ENCODE measurements at places on chromosomes 7 and 10.
A peak's percentile ranks its signal among the peaks of the same experiment; 100 is the strongest.

DNA sequence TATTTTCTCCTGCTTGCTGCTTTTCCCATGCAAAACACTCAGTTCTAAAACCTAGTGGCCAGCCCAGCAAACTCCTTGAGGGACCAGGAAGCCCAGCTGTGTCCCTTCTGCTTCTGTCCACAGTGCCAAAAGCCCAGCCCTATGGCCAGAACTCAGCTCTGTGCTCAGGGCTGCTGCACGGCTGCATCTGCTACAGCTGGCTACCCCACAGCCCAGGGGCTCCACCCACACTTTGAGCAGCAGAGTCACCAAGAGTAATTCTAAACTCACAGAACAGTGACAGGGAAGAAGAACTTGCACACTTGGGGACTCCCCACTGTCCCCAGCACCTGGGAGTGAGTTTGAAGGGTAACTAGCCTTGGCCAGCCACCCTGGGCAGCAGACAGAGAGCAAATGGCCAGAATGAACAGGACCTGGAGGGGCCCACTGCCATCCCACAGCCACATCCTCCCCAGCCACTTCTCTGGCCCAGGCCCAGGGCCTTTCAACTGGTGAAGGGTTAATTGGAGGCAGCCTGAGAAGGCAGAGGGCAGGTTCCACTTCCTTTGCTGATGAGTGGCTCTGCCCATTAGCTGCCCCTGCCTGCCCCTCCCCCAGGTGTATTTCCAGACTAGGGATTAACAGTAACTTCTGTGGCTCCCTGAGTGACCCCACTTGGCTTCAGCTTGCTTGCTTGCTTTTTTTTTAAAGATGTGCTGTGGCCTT, 28.1 kb upstream of the TRIM8 start:
- peak; percentile 81 for DNase-seq

DNA sequence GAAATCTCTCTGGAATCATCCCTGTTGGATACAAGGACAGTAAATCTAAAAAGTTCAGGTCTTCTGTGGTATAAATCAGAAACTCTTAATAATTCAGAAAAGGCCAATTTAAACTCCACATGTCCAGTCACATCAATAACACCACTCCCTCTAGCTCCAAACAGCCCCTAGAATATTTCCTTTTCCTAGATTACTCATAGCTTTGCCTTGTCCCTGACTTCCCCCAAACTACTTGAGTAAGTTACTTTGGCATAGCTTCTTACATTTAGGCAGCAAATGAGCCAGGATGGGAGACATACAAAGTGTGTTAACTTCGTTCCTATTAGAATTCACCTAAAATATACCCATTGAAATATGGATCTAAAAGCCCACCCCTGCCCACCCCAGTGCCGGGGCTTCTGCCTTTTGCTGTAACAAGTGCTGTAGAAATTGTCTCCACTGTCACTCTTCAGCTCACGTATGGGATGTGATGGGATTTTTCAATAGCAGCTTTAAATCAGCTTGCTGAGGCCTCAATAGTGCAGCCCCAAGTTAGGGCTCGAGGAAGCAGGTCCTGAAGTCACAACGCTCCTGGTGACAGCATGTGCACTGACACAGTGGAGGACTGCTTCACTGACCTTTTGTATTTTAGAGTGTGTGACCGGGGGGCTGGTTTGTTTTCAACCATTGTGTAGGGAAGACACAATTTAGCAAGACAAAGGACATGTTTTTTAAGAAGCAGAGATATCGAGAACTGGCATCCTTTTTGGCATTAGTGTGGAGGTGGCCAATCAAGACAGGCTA, 218.2 kb upstream of the KMT2E start:
- DNase-seq: no peak

DNA sequence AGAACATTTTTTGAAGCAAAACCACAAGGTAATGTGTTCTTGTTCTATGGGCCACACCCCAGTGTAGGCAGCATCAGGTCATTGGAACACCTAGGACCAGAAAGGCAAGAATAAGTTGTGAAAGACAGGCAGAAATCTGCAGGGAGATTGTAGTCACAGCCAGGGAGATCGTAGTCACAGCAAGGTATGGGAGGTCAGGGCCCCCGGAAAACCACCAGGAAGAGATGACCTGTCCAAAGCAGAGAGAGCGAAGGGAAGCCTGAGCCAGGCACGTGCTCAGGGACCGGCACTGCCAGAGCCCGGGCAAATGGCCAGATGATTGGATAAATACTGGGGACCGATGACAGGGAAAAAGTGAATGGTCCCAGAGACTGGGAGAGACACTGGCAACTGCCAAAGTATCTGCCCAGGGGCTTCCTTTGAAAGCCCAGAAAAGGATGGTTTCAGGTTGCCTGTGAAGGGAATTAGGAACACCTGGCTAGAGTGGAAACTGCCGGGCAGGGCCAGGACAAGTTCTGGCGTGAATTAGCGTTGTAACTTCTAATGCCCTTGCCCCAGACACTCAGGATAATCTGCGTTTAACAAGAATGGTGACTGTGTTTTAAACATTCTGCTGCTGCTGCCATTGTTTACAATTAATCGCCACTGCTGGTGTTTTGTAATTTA, 3.9 kb upstream of the NOBOX start:
- DNase-seq: no peak

DNA sequence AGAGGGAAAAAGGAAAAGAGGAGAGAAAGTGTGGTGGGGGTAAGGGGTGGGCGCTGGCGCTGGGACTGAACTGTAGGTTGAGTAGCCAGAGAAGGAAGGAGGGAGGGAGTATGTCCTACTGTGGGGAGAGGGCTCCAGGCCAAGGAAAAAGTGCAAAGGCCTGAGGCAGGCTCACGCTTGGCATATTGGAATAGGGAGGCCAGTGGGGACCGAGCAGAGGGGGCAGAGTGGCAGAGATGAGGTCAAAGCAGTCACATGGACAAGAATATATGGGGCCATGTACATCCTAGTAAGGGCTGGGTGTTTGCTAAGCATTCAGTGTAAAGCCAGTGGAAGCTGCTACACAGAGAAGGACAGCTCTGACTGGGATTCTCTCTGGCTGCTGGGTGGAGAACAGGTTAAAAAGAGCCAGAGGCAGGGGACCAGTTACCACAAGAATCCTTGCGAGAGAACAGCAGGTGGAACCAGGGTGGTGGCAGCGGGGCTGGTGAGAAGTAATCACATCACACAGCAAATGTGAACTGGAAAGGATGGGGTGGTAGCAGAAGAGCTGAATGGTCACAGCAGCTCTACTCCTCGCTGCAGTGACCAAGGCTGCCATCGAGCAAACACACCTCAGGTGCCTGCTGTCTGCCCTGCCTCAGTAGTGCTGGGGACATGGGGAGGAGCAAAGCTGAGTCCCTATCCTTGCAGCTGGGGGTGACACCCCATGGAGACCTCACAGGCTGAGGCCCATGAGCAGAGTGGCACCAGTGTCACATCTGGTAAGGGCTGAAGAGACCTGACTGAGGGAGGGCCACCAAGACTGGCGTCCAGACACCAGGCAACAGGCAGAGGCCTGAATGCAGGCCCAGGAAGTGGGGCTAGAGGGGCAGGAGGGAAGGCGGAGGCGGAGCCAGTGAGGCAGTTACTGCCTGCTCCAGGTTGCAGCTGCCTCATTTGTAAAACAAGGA, 39.5 kb downstream of the FAM53B start:
- no peak for DNase-seq

DNA sequence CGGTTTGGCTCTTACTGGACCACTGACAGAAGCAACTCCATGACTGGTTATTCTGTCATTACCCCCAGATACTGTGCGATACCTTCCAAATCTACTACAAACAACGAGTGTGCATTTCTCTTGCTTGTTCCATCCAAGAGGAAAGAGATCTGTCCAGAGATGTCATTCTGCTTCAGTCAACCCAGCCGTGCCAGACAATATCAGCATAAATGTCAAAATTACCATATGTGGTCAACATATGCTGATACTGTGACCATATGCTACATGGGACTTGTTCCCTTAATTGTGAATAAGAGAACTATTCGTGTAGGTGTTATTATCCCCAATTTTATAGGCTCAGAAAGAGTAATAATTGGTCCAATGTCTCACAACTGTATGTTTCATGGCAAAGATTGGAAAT, 143.2 kb upstream of the PRSS1 start:
- DNase-seq: no peak

DNA sequence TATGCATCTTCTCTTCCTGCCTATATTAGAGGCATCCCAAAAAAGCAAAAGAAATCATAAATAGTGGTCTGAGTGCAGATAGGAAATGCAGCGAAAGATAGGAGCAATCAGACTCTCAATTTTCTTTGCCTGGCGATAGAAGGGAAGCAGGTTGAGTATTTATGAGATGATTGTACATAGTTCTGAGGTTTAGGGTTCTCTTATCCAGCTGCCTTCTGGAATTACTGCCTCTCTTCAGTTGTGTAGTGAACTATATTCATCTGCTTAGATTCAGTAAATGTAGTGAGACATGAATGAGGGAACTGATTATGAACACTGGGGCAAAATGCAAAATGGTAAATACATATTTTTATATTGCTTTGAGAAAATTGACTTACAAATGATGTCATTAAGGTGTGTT, 93.0 kb upstream of the CYP26C1 start:
- DNase-seq: no peak

DNA sequence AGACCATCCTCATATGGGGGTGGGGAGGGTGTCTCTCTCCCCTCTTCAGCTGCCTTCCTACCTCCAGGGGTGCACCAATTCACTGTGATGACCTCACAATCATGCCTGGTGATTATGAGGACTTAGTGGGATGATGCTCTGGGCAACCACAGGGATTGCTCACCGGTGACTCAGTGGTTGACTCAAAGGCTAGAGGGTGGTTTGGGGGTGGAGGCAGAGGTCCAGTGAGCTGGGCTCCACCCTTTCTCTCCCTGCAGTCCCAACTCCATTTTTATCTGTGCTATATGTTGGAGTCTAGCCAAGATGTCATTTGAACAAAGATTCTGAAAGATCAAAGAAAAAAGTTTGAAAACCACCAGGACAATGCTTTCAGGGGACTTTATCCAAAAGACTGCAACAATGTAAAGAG, 286.9 kb downstream of the KCNMA1 start:
- no peak for DNase-seq

DNA sequence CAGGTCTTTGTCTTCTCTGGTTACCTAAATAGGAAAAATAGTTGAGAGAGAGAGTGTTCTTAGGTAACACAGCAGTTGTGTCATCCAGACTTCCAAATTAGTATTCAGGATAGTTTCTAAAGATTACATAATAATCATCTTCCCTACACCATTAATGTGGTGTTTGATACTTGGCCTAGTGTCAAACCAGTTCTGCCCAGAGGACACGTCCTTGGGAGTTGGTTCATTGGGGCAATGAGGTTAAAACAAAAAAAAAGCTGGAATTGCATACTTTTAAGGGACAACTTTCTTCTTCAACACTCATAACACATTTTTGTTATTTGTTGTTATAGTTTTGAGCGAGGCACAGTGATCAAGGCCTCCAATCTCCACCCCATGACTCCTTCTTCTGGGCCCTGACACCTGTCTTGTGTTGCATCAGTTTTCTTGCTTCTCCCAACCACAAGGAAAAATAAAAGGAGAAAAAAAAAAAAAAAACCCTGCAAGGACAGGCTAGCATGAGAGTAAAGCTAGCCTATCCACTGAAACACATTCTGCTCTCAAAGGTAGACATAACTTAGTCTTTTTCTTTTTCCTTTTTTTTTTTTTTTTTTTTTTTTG, 28.8 kb downstream of the STN1 start:
- DNase-seq: no peak

DNA sequence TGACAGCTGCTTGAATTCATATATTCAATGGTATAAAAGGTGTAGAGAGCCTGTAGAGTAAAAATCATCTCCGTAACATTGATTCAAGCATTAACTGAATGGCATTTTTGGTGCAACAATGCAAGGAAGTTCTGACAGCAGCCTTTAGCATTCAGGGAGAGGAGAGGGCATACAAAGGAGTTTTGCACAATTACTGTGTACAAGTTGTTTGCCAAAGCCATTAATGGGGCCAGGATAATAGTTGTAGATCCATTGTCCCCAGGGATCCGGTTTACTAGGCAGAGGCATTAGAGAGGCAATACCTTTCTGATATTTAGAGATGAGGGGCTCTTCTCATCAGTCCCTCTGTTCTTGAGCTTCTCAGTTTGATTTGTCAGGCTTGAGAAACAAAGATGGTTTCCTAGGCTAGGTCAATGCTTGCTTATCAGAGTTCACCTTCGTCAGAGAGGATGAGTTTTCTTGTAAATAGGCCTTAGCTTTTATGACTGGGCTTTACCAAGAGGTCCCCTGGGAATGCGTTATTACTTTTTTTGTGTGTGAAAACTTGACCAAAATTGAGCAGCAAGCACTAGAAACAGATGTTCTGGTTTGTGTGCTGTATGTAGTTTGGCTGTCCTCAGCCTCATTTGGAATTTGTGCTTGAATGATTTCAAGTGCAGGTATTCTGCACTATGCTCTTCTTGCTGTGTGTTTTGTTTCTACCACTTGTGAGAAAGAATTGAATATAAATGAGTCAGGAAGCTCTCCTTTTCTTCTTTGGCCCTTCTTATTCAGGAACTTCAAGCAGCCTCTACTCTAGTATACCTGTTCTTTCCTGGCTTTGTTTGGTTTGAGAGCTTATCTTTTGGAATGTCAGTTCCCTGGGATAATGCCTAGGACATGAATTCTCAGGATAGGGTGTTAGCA, 32.0 kb downstream of the SND1 start:
- DNase-seq: peak; percentile 8

- DNase-seq: no peak
These were observed 326.2 kb upstream of the AUTS2 start for GRCh38 chr7:69272101-69272500.

DNA sequence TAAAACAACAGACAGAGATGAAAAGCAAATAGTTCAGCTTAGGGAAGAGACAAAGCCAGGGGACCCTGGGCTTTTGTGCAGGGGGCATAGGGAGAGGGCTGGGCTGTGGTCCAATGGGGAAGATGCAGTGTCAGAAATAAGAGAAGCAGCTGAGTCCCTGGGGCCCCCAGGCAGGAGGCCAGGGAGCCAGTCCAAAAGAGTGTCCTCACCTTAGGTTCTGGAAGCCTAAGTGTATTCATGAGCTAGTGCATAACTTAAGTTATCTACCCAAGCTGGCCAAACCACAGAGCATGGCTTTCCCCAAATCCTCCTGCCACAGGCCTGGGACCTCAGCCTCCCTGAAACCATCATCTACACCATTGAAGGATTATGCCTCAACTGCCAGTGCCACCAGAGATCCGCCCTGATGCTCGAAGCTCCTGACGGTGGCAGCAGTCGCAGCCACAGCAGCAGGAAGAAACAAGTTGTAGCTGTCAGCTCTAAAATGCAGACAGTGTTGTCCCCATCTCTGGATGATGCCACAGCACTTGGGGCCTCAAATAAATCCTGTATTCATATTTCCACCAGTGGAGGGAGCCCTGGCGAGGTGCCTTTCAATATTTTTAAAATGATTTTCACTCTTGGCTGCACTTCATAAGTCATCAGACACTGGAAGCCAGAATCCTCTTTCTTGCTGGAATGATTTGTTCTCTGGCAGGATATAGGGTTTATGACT, 574.6 kb downstream of the GRID1 start:
- DNase-seq: no peak

GRCh38 chr7:114295522-114295921, 119.1 kb upstream of the FOXP2 start:
- no peak for DNase-seq

All from GM20000 (cell line).